Activated T-cell treated with anti-CD3 and anti-CD28 coated beads, Interleukin-2, amount 50 U/mL, for 1 hour (primary cell): ENCODE measurements at places on chromosomes 16 and 17.

DNA sequence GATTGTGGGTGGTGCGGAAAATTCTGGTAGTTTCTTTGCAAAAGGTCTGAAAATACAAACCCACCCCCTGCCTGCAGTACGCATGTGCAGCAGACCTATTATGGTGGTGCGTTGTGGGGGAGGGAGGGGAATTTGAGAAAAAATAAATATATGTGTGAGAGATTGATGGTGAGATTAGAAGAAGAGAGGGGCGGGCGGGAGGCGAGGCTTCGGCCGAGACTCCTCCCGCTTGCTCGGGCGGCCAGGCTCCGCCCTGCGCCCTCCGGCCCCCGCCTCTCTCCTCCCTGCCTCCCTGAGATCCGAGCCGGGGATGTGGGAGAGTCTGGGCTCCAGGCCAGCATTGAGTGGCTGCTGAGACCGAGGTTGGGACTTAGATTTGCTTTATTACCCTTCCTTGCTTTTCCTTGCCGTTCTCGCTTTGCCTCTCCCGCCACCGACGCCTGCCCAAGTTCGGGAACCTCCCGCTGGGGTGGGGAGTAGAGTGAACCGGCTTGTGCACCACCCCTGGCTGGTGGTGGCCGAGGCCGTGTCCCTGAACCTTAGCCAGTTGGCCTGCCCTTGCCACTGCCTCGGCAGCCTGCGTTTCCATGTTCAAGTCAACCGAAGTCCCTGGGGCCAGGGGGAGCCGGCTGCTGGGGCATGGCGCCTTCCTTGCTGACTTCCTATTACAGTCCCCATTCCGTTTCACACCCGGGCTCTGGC is 956 bp upstream of the CHD3 start:
- peak; percentile 82 for DNase-seq

DNA sequence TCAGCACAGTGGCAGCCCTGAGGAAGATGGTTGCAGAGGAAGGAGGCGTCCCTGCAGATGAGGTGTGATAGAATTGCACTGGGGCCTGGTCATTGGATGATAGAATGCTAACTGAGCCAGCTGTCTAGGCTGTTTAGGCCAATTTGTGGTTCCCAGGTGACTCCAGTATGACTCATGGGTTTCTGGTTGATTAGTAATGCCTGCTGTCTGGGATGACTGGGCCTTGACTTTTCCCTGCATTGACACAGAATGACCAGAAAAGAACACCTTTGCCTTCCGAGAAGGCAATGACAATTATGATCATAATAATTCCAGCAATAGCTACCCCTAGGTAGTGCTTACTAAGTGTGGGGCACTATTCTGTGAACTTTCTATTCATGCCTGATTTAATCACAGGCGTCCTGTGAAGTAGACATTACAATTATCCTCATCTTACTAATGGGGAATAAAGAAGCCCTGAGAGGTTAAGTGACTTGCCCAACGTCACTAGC is 31.5 kb downstream of the USP43 start:
- DNase-seq = no peak

DNA sequence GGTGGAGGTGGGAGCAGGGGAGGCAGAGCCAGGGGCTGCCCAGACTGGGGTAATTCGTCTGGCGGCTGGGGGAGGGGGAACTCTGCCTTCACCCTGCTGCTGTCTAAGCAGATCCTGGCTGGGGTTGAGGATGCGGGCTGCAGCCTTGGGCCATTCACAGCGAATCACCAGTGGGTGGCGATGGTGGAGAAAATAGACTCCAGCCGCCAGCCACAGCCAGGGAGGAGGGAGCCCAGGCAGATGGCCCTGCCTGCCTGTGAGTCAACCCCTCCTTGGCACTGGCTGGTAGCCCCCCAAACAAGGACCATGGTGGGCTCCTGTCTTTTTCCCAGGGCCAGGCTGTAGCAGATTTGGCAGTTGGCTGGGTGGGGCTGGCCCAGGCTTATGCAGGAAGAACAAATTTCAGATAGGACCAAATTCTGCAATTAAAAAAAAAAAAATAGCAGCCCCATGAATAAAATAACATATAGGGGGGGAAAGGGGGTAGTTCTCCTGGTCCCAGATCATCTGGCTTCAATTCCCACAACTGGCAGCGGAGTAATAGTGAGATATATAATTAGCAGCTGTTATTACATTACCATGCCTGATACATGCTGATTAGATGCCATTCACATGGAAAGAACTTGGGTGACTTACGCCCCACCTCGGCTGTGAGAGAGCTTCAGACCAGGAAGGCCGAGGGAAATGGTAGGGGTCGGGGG is 41.5 kb upstream of the CDH5 start:
- no peak for DNase-seq

- peak; percentile 12 for DNase-seq
These were observed 81.8 kb upstream of the TOB1 start for GRCh38 chr17:50947782-50948543.

- no peak for DNase-seq
These were observed 91.3 kb upstream of the PLEKHM1 start for GRCh38 chr17:45581860-45582259.

DNA sequence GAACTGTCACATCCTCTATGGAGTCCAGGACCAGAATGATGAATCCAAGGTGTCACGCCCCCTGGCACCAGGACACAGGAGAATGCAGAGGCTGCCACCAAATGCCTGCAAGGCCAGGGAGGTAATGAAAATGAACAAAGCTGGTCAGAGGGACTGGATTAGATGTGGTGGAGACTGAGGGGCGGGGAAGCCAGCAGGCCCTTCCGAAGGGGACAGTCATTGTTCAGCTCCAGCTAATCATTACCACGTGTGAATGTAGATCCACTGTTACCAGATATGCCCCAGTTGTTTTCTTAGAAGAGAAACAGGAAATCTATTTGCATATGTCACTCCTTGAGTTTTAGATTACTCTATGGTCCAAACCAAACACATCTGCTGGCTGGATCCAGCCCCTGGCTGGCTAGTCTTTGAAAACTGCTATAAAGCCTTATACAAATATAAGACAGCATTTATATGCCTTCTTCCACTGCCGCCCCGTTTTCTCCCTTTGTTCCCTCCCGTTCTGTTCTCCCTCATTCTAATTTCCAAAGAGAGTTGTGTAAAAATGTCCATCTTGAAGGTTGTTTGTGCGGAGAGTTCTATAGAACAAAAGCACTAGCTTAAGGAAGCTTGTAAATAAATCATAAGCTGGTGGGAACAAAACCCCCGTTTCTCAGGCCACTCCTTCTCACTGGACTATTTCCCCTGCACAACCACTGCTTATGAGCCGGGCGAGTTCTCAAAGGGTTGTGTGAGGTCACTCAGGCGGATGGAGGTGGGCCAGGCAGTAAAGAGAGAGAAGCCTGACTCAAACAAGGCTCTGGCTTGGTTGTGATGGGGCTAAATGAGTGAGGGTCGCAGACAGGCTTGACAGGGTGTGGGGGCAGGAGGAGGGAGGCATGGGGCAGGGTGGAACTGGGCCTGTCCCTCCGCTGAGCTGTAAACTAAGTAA is 14.2 kb downstream of the CRYM start:
- DNase-seq = no peak

DNA sequence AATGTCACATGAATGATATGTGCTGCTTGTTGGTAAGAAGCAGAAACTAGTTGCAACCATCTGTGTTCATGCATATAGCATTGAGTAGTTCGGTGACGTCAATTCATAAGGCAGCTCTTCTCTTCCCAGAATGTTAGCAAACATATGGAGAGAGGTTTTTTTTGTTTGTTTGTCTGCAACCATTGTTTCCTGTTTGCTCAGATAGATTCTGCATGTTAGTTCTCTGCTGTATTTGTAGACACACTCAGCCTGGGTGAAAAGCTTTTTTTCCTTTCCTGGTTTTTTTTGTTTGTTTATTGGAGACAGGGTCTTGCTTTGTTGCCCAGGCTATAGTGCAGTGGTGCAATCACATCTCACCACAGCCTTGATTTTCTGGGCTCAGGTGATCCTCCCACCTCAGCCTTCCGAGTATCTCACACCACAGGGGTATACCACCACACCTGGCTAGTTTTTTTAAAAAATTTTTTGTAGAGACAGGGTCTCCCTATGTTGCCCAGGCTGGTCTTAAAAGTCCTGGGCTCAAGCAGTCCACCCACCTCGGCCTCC is 16.7 kb downstream of the WSB1 start:
- no peak for DNase-seq

- no peak for DNase-seq
These were observed 22.9 kb downstream of the BANP start for GRCh38 chr16:87974178-87974577.

DNA sequence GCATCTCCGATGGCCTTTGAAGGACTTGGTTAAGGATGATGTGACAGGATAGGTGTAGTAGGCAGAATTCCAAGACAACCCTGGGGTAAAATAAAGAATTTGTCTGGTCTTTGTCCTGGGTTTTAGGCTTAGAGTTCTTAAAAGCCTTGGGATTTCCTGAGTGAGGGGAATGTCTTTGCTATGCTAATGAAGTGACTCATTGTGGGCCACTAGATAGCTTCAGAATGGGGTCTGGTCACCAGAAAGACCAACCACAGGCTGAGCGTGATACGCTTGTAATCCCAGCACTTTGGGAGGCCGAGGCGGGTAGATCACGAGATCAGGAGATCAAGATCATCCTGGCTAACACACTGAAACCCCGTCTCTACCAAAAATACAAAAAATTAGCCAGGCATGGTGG is 182.8 kb upstream of the TOX3 start:
- DNase-seq = no peak

GRCh38 chr17:5264893-5265292 is 17.2 kb upstream of the RABEP1 start:
- DNase-seq = no peak

DNA sequence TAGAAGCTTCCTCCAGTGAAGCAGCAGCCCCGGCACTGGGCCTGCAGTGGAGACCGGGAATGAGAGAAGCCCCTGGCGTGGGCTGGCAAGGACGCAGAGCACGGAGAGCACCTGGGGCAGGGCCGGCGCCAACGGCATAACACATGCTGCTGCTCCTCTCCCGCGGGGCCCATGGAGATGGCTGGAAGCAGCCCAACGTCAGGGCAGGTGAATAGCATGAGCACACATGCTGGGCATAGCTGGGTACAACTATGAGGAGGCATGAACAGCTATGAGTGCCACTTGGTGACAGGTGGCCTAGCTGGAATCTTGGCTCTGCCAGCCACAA is 46.4 kb downstream of the IRF8 start:
- no peak for DNase-seq

DNA sequence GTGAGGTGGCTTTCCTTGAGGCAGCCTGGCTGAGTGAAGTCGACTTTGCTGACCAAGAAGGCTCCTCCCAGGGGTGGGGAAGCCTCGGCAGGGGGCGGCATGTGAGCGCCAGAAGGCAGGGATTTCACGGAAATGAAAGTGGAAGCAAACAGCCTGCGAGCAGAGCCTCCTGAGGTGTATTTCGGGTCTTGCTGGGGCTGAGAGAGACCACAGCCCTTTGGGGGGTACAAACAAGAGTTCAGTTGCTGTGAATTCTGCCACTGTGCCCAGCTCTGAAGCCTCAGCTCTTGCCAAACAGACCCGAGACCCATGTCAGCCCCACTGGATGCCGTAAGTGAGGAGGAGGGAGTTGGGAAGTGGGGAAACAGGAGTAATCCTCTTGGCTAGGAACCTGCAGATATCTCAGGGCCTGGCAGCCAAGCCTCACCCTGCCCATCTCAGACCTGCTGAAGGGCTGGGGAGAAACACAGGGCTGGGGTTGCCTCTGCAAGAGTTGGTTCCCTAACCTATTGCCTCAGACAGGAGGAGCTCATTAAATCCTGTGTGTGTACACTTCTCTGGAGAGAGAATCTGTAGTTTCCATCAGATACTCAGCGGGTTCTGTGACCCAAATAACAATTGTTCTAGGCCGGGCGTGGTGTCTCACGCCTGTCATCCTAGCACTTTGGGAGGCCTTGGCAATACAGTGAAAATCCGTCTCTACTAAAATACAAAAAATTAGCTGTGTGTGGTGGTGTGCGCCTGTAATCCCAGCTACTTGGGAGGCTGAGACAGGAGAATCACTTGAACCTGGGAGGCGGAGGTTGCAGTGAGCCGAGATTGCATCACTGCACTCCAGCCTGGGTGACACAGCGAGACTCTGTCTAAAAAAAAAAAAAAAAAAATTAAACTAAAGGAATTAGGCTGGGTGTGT is at the start of gene IFI35:
Gene IFI35, plus strand, starts transcription at position 146 of the 913 bp plus-strand sequence. Its CDS starts 164 bp downstream, at position 310.
- peak; percentile 83 for DNase-seq

DNA sequence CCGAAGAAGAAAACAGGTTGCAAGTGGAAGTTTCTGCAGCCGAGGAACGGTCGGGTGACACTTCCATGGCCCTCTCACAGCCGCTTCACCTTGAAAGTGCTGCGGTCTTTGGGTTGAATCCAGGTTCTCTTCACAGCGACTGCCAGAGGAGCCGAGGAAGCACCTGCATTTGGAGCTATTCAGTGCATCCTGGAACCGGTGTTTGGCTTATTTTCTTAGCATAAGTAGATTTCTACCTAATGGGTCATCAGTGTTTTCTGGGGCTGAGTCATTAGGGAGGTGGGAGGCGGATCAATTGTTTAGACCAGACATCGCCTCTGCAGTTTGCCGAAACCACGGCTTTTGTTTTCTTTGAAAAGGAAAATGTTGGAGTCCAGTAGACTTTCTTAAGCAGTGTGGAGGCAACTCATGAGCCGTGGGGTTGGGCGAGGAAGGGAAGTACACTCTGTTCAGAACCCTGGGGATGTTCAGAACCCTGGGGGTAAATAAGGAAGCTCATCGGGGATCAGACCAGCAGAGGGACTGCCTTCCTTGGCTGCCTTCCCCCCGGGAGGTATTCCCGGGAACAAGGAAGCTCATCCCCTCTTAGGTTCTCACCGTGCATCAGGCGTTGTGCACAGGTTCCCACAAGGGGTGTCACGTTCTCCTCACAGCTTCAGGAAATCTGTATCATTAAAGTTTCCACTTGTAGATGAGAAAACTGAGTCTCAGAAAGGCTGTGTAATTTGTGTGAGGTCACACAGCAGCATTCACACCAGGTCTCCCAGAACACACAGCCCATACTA is 361.5 kb downstream of the SNX29 start:
- no peak for DNase-seq

DNA sequence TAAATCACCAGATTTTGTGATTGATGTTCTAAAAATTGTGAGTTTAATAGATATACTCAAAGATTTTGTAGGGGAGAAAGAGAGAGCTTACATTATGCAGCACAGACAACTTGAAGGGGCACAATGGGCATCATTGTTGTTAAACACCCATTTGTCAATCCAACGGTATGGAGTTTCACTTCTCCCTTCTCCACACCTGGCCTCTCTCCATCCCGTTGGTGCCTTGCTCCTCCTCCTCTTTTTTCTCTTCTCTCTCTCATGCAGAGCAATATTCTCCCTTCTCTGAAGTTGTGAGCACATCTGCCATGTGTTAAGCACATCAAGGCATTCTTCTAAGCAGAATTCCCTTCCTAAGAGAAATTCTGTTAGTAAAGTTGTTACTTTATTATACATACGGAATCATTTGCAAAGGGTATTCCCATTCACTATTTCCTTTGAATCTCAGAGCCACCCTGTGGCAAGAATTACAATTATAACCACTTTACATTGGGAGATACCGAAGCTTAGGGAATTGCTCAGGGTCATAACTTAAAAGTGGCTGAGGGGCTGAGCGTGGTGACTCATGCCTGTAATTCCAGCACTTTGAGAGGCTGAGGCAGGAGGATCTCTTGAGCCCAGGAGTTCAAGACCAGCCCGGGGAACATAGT is 40.5 kb upstream of the SKAP1 start:
- DNase-seq = no peak
